ENCODE measurements at places on chromosomes 3 and 15.

DNA sequence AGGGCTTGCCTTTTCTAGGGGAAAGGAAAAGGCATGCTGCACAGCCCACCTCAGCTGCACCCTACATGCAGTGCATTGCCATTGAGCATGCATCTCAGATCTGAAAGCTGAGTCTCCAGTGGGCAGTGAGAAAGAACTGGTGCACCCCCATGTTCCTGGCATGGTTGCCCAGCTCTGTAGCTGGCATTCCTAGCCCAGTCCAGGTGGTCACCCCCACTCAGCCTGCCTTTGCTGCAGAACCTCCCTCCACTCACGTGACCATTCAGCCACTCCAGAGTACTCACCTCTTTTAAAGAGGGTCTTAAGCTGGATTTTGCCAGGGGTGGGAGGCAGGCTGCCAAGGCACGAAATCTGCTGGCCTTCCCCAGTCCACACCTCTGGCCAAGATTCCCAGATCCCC, 208.6 kb upstream of the TOPAZ1 start:
- DNase-seq: no peak

DNA sequence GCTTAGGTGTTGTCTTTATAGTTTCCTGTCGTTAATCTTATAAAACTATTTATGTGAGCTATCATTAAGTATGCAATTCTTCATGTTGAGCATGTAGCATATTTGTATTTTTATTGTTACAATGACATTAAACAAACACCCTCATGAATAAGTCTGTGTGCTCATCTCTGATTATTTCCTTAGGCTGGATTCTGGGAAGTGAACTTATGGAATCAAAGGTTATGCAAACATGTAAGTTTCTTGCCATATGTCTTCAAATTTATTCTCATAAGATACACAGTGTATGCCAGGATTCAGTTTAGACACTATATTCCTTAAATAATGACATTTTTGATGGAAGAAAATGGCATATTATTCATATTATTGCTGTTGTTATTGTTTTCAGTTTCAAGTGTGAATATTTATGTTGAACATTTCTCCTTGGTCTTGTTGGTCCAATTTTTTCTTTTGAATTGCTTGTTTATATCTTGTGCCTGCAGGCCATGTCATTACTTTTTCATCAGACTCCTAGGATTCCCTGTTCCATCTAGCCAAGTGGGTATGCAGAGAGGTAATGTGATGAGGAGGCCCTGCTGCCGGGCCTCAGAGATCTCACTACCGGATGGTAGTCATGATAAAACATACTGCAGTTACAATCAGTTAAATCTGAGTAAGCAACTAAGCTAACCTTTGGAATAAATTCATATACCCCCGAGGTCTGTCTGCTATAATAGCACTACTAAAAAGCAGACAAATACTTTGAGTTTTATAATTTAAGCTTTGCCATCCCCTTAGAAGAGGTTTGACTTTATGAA, 684.3 kb upstream of the SGO1 start:
- no peak for DNase-seq

DNA sequence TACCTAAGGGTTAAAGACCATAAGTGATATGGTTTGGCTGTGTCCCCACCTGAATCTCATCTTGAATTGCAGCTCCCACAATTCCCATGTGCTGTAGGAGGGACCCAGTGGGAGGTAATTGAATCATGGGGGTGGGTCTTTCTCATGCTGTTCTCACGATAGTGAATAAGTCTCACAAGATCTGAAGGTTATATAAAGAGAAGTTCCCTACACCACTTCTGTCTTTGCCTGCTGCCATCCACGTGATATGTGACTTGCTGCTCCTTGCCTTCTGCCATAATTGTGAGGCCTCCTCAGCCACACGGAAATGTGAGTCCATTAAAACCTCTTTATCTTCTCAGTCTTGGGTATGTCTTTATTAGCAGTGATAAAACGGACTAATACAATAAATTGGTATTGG, 75.0 kb upstream of the CADPS start:
- no peak for DNase-seq

DNA sequence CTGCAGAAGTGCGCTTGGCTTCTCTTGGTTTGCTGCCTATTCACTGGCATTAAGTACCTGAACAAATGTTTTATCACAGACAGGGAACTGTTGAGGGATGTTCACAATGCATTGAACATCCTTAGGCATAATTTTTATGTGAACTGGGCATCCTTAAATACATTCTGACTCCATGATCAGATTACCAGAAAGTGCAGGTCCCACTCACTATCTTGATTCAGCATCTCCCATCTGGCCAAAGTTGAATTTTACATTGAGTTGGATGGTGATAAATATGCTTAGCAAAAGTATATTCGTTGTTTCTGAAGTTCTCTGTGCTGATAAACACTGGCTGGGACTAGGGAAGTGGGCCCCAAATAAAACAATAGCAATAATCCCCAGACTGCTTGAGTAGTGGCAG, 108.5 kb downstream of the RBMS3 start:
- DNase-seq: no peak

GRCh38 chr3:157176934-157177333, 17.0 kb upstream of the CCNL1 start:
- no peak for DNase-seq

GRCh38 chr3:67876261-67876660, 221.8 kb upstream of the SUCLG2 start:
- no peak for DNase-seq

DNA sequence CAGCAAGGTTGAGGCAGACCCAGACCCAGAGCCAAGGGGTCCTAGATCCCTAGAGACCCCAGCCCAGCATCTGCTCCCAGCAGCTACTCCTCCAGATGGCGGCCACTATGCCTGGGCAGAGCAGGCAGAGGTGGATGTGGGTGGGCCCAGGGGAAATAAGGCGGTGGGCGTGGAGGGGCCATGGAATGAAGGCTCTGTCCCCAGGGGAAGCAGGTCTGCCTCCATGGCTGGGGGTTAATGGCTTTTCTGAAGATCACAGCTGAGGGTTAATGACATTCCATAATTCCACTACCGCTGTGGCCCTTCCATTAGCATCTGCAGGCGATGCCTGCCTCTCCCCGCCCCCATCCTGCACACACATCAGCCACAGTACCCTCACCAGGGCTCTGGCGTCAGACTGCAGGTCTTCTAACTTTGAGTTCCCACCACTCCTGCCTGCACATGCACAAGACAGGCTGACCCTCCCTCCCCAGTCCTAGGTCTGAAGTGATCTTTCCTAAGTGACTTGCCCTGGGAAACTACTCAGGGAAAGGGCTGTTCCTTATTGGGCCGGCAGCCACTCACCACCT, 41.2 kb downstream of the CCDC33 start:
- DNase-seq: no peak

GRCh38 chr15:71250936-71251583, 135.8 kb downstream of the THSD4 start:
- DNase-seq: no peak

DNA sequence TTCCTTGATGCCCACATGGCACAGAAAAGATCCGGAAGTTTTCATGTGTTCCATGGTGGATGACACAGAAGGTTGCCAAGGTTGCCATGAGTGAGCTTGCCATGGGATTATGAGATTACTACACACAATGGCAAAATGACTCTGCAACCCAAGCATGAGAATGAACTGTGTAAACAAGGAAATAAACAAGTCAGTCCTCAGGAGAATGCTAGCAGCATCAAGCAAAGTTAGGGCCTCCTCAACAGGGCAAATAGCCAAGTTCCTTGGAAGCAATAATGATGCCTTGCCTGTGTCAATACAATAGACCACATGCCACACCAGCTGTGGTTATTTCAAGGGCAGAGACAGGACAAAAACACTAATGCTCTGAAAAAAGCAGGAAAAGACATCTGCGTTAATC, 41.8 kb downstream of the AQR start:
- no peak for DNase-seq

DNA sequence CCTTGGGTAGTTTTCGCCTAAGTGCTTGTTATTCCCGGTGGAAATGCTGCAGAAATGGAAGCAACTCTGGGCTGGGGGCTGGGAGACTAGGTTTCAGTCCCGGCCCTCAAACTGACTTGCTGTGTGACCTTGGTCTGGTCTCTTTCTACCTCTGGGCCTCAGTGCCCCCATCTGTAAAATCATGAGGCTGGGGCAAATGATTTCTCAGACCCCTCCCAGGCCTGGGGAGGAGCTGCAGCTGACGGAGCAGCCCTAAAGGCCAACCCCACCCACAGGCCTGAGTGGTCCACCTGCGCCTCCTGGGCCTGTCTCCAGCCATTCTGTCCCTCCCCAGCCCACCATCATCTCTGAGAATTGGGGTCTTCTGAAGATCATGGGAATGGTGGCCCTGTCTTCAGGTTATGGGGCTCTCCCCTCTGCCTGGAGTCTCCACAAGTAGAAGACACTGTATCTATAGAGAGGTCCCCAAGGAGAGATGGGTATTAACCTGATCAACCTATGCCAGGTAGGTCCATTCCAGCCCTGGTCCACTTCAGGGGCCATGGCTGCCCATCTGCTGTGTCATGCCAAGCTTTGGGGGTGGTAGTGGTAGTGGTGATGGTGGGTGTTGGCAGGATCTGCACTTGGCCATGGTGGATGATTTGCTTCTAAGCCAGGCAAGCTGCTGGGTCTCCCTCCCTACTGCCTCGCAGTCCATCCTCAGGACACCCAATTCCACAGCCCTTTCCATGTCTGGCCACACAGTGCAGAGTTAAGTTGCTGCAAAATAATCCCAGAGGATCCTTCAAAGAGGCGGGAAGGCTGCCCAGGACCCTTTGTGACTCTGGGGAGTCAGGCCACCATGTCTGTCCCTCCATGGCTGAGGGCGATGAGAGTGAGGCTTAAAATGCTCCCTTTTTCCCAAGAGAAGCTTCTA, 46.0 kb downstream of the ITGA11 start:
- DNase-seq: no peak

- no peak for DNase-seq
Measured at GRCh38 chr3:16181361-16181760, 6.9 kb downstream of the GALNT15 start.

GRCh38 chr3:4794331-4794730, 184.9 kb upstream of the BHLHE40 start:
- DNase-seq: no peak

DNA sequence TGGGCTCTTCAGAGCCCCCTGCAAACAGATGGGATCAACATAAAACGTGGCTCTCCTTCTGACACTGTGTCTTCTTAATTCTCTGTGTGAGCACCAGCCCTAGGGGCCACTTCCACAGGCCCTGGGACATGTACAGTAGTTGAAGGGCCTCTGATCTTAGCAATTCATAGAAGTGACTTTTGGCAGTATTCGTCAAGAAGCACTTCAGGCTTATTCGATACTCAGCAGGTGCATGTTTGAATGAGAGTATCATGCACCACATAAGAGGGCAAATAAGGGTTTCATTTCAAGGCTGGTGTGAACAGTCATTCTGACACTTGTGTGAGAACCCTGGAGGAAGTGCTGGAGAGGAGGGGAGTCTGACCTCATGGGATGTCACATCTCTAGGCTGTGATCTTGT, 113.9 kb downstream of the GABRG3 start:
- DNase-seq: no peak

DNA sequence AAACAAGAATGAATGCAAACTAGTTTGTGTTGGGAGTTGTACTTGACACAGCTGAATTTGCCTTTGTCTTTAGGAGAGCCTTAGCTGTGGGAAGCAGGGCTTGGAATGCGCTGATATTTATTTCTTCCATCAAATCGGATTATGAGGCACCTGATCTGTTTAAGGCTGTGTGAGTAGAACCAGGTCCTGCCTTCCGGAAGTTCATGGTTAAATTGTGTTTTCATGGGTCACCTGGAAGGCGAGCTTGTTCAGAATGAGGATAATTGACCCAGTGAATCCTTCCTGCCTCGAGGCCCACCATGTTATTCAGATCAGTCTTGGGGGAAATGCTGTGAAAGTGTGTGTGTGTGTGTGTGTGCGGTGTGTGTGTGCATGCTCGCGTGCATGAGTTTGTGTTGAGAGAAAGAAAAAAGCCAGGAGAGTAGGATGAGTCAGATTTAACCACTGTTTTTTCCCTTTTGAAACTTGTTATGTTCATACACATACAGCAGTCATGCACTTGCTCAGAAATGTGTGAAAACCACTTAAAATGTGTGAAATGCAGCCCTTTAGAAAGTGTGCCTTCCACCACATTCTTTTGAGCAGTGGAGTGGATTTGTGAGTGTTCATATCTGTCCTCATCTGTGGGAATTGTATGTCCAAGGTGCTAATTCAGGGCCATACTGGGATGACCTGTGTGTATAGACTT, 36.7 kb downstream of the SMAD3 start:
- DNase-seq: no peak

DNA sequence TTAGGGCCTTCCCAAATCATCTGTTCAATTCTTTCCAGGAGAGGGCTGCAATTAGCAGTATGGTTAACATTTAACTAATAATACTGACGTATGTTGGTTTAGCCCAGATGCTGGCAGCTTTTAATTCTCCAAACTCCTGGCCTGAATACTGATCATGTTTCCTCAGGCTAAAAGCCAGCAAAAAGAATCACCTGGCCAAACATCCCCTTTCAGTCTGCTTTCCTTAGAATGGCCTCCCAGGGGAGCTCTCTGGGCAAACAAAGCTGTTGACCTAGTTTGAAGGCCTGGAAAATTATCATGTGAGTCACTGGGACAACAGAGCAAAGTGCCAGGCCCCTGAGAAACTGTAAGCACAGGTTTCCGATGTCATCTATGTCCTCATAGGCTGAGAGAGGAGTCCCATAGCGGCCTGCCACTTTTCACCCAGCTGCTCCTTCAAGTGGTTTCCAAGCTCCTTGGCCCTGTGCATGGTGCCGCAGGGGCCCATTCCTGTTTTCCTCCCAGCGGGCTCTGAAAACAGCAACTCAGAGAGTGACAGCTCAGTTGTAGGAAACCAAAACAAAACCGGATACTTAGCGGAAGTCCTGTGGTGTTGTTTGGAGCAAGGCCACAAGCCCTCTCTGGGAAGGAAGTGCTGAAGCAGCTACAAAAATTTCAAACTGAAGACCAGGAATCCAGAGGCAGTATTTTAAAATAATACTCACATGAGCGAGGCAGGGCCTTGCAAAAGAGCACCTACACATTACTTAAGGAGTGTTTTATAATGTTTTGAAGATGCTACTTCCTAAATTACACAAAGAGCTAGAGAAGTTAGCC, 36.5 kb upstream of the RAB11A start:
- DNase-seq: peak; percentile 27

DNA sequence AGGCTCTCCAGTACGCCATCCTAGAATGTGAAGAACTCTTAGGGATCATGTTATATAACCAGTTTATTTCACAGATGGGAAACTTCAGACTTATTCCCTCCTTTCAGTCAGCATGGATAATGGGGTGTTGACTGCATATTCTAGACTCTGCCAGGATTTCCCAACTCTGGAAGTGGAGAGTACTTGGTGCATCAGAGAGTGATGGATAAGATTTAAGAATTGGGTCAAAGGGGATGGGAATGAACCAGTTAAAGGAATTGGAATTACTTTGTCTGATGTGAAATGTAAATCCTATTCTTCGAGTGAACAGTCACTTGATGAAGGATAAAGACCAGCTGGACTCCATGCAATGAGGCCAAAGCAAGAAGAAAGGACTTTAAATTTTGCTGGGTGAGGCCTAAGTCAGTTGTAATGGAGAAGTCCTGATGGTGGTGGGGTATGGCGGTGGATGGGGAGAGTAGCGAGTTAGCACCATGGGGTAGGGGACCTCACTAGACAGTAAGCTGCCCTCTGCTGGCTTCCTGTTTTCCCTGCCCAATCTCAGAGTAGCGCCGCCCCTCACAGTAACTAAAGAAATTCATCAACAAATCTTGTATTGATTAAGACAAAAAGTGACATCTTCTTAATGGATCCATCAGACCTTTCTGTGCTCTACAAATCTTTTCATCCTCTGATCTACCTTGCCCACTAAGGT, 7.3 kb upstream of the CACNA1D start:
- DNase-seq: no peak
